GM20000 (cell line): ENCODE measurements at places on chromosomes 16 and 17.

DNA sequence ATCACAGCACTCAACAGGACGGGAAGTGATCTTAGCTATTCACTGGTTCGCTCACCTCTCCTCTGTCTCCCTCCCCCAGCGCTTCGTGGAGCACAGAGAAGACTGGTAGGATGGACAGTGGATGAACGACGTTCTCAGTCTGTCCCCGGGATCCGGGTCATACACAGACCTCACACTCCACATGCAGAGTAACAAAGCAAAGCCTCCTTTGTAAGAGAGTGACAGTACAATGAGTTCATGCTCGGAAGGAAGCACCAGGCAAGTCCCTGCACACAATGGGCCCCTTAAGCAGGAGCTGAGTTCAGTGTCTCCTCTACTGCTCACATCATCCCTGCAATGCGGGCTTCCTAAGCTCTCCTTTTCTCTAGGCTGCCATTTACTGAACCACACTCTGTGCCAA is 356.9 kb downstream of the C16orf95 start:
- DNase-seq, result no peak

DNA sequence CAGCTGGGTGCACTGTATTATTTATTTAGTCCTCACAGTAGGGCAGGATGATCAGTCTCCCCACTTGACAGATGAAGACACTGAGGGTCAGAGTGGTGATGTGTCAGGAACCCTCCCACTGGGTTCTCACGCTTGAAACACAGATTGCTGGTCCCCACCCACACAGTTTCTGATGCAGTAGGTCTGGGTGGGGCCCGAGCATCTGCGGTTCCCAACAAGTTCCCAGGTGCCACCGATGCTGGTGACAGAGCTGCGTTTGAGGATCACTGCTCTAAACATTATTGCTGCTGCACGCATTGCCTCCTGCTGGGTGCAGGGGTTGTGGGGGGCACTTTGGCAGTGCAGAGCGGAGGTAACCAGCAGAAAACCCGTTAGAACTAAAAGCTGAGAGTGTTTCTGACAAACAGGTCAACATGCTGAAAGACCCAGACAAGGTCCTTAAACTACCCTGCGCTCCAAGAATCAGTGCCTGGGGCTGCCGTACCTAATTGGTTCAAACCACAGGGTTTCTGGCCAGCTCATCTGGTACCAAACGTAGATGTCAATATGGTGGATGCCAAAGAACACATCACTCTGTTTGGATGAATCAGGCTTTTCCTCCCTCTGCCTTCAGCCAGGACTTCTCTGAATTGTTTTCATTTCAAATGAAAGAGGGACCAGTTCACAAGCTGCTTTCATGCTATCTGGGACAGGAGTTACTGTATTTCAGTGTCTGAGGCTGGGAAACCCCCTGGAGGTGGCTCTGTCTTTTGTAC is 76.0 kb downstream of the ABCC1 start:
- DNase-seq, result peak; percentile 77

- DNase-seq, result no peak
These were observed 7.3 kb downstream of the TADA2A start for GRCh38 chr17:37413875-37414519.

GRCh38 chr17:21679256-21680146 is 12.8 kb upstream of the KCNJ18 start:
- DNase-seq, result no peak

DNA sequence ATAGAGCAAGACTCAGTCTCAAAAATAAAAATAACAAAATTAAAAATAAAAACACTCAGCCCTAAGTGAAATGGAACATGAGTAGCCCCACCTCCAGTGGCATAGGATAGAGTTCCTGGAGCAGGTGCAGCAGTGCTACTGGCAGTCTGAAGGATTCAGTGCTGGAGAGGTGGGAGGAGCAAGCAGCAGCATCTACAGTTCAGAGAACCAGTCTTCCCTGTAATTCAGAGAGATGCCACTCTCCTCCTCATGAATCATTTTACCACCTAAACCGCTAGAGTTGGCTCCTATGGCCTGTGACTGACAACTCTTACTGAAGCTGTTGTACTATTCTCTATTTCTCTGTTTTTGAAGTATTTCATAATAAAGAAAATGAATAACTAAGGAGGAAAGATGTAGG is 56.0 kb upstream of the SMURF2 start:
- no peak for DNase-seq

DNA sequence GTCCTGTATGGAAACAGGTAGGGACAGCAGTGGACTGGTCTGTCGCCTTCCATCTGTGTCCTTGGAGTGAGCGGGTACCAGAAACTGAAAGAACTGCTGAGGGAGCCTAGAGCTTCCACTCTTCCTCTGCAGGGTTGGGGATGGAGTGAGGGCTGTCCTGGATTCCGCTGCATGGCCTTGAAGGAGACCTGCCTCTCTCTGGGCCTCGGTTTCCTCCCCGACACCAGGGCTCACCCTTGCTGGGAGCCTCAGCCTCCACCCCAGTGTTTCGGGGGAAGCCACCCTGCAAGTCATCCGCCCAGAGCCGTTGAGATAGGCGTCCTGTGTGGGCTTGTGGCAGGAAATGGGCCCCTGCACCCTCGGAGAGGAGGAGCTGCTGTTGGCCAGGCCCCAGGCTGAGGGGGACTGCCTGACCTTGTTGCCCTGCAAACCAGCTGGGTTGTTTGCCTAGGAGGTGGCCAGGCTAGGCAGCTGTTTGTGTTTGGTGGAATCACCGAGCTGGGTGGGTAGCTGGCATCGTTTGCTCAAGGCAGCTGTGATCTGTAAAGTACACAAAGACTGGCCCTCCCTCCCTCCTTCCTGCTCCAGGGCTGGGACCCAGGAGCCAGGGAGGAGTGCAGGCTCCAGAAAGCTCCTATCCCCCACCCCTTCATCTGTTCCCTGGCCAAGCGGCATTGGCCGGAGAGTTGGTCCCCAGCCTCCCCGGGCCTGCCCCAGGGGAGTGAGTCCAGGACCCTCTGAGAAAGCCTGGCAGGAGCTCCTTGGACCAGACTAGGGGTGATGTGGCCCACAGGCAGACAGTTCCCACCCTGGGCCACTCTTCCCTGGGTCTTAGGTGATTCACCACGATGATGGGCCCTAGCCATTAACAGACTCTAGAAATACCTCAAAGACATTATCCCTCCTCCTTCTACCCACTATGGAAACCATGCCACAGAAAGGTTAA is 1.3 kb downstream of the RAB37 start:
- peak; percentile 88 for DNase-seq

DNA sequence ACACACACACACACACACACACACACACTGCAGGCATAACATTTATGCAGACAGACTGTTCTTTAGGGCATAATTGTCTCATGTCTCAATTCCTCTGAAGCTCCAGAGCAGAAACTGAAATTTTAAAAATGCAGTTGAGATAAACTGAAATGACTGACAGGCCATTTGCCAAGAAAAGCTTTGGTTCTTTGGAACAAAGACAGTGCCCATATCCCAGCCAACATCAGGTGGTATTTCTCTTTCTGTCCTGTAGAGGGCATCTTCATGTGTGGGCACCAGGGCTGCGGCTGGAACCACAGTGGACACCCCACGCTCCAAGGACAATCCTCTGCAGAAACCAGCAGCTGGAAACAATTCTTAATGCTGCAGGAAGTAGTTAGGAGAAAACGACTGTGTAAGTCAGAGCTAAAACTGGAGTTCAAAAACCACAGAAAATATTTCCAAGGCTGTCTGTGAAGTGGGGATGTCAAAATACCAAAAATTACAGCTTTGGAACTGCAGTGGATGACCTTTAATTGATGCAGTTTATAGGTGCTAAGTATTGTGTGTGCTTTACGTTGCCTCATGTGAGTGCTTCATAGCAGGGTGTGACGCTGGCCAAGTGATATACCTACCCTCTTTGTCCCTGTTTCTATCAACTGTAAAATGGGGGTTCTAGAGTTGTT is 10.6 kb upstream of the MEFV start:
- no peak for DNase-seq

GRCh38 chr16:12410837-12411490 is 392.7 kb downstream of the CPPED1 start:
- DNase-seq, result no peak

GRCh38 chr17:63949576-63950250 is 17.6 kb upstream of the CD79B start:
- no peak for DNase-seq

DNA sequence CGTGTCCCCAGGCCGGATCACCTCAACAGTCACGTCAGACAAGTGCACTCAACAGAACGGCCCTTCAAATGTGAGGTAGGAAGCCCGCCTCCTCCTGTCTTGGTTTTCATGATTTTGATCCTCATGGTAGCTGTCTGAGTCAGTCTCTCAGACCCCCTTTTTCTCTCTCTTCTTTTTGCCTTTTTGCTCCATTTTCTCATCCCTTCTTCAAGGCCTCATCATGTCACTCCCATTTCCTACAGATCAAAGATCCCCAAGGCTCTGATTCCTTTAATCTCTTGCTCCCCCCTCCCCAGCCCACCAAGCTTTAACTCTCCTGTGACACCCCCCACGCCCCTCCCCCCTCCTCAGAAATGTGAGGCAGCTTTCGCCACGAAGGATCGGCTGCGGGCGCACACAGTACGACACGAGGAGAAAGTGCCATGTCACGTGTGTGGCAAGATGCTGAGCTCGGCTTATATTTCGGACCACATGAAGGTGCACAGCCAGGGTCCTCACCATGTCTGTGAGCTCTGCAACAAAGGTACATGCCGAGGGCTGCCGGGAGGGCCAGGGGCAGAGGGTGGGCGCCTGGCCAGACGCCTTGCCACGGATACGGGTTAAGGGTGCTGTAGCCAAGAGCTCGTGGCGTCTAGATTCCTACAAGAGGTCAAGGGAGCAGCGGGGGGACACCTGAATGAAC is 2.0 kb downstream of the MAZ start:
- DNase-seq, result no peak

DNA sequence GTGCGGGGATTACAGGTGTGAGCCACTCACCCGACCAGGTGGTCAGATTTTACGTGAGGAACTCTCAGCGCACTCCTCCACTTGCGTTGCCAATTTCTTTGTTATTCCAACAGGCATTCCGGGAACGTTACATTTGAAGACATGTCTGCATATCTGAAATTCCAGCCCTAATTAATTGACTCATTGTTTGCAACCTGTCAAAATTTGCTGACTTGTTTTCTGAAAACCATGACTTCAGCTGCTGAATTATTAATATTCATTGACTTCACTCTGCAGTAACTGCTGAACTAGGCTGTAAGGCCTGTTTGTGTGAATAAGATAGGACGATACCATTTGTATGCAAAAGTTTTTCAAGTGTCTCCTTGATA is 16.6 kb downstream of the G6PC1 start:
- no peak for DNase-seq

GRCh38 chr17:11293480-11293879 is 52.5 kb downstream of the SHISA6 start:
- no peak for DNase-seq

DNA sequence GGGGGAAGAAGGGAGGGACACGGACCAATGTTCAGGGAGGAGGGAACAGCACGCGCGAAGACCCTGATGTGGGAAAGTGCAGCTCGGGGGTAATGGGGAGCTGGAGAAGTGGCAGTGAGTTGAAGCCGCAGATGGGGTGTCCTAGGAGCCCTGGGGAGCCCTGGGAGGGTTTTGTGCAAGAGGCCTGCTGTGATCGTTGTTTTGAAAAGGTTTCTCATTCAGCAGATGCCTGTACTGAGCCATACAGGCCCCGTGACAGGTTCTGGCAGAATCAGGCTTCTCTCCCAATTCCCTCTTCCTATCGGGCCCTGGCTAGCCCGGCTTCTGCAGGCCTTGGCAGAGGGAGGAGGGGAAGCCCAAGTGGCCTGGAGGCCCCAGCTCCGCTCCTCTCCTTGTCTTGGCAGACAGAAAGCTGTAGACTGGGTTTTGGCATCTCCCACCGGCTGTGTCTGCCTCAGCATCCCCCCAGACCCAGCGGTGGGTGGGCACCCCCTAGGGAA is 38.4 kb upstream of the EMP2 start:
- no peak for DNase-seq

DNA sequence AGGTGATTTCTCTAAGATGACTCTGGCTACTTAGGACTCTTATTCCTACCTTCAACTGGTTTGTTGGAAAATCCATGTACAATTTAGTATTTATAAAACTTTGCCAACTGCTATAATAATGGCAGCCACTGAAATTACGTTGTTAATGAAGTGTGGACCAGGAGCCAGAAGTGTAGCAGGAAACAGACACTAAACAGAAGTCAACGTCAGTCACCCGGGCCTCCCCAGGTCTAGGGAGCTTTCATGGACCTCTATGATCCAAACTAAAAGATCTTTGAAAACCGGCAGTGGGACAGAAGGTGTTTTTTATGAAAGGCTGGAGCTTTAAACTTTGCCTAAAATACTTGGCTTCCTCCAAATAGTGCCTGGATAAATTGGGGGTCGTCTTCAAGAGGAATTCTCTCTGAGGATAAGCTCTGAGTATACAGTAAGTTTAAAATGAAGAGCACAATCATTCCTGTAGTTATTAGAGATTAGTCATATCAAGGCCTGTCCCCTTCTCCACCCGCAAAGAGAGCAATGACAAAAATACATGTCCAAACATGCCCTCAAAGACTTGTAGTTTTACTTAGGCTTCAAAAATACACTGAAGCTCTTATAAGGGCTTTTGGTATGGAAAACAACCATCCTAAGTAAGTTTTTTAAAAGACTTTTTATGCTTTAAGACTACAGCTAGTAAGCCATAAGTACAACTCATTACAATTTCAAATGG is 34.6 kb downstream of the DCUN1D3 start:
- DNase-seq, result peak; percentile 57

DNA sequence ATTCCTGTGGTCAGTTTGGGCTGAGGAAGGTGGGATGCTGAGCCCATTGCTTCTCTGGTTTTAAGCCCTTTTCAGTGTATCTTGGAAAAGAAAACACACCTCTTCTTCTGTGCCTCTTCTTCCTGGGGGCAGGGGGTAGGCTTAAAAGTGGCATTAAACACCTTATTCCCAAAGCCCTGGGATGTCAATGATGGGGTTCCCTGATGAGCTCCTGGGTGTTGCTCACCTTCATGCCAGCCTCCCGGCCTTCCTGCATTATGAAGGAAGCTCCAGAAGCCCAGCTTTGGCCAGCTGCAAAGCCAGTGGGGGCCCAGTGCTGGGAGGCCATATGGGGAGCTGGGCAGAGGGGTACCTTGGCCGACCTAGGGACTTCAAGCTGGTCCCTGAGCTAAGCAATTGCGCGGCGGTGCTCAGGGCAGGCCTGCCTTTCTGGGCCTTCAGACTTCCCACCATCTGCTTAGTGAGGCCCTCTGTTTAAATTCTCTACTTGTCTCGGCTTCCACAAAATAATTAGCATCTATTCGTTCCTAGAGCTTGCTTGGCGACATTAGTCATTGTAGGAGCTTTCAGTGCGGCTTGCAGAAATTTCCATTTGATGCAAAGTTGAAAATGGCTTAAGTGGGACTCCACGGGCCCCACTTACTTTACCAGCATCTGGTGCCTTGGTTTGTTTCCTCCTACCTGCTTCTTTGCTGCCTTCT is 121.7 kb upstream of the NLRP1 start:
- DNase-seq, result no peak

- no peak for DNase-seq
These were observed at the start of gene EFNB3 for GRCh38 chr17:7704601-7705268. Gene EFNB3 (plus strand): TSS chr17:7705202. CDS start chr17:7705599, 397 bp downstream.

GRCh38 chr17:82927661-82928601 is 88.1 kb upstream of the ZNF750 start:
- no peak for DNase-seq

DNA sequence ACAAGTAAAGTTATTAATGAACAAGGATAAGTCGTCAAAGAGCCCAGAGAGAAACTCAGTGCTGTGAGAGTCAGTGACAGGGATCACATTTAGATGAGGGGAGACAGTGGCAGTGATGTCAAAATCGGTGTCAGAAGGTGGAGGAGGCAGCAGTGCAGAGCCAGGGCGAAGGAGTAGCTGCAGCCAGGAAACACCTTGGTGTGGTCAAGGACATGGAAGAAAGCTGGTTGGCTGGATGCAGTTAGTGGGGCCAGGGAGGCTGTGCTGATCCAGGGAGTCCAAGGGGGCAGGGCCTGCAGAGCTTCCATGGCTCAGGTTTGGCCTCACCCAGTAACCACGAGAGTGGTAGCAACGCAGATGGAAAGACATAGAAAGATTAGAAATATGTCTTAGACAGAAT is 50.7 kb upstream of the ADORA2B start:
- DNase-seq, result no peak
